ENCODE measurements at places on chromosomes 3 and 15.

GRCh38 chr3:37324131-37324530 is 149.7 kb upstream of the LRRFIP2 start:
- DNase-seq, result no peak

DNA sequence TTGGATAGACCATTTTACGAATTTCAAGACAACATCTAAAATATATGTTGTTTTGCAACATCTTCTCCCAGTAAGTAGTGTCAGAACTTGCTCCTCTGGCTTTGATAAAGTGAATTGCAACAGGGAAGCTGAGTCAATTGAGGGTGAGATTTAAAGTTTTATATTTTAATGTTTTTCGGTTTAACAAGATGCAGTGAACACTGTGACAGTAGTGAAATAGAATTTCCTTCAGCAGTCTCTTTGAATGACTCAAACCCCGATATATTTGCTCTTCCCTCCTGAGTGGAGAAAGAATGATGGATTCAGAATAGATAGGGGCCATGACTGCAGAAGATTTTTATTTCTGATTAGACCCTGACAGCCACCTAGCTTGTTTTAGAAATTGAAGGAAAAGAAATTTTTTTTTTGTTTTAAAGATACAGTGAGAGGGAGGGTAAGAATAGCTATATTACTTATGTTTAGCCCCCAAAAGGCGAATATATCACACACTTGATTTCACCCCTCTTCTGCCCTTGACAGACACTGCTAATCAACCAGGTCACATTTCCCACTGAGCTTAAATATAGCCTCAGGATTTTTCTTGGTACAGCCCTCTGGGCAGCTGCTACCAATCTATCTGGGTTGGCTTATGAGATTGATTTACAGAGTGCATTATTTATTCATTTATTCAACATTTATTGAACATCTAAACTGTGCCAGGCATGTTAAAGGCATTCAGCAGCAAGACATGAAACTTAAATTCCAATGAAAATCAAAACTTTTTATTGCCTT is 183.3 kb upstream of the ADAMTS9 start:
- DNase-seq, result no peak

DNA sequence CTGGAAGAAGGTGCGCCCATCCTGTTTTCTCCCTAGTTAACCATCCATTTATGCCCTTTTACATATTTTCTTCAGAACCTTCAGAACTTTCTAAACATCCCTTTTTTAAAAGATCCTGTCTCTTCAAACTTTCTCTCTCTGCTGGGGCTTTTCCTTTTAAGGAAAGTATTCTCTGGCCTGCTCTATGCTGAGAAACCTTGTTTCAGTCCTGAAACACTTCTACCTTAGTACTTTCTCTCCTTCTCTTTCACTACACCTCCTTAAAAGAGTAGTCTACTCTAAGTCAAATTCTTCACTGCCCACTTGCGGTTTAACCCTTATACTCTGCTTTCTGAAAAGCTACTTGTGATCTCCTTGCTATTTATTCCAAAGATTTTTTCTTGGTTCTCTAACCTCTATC is 65.6 kb upstream of the SLC12A8 start:
- DNase-seq, result no peak

DNA sequence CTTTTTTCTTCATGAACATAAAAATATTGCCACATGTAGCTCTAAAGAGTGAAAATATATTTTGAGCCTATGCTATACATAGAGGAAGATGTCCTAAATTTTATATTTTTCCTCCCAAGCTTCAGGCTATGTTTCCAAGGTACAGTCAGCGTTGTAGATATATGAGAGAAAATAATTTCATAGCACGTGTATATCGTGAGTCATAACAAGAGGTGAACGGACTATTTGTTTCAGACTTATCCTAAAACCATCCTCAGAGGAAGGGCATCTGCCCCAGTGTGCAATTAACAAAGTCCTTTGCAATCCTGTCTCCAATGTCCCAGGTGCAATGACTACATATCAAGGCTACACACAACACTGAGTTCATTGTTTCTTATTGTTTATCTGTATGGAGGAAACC is 177.3 kb upstream of the ARRDC4 start:
- DNase-seq, result no peak

GRCh38 chr3:61589856-61590255 is 28.5 kb downstream of the PTPRG start:
- no peak for DNase-seq

DNA sequence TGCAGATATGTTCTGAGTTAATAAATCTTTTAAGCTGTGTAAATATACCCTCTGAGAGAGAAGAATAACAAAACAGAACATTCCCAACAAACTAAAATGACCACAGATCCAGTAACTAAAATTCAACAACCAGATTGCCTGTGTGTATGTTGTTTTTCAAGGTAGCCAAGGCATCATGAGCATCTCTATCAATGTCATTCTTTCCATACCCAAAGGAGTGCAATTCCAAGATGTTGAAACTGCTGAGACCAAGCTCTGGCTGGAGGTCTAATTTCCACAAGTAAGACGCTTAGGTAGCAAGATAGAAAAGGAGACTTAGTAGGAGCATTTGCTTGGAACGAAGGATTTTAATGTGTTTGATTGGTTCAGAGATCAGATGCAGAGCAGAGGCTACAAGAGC is 276.3 kb downstream of the RBMS3 start:
- DNase-seq, result no peak
